NCI-H748 treated with DMSO at 0.1 percent for 48 hours (cell line): ENCODE measurements at places on chromosomes 11 and 22.

DNA sequence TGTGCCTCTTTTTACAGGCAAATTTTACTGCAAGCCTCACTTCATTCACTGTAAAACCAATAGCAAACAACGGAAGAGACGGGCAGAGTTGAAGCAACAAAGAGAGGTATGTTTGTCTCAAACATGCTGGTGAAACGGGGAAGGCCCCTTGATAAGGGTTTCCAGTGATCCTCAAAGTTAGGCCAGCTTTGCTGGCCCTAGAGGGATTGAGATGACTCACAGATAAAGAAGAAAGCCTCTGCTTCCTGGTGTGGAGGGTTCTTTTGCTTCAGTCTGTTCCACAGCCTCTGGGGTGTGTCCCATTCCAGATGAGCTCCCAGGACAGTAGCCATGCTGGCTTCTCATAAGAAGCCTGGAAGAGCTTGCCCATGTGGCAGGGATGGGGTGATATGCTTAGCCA, 118.9 kb upstream of the PARVA start:
- DNase-seq: no peak

- no peak for DNase-seq
These were observed 350.2 kb downstream of the LARGE1 start for GRCh38 chr22:33570110-33570509.

DNA sequence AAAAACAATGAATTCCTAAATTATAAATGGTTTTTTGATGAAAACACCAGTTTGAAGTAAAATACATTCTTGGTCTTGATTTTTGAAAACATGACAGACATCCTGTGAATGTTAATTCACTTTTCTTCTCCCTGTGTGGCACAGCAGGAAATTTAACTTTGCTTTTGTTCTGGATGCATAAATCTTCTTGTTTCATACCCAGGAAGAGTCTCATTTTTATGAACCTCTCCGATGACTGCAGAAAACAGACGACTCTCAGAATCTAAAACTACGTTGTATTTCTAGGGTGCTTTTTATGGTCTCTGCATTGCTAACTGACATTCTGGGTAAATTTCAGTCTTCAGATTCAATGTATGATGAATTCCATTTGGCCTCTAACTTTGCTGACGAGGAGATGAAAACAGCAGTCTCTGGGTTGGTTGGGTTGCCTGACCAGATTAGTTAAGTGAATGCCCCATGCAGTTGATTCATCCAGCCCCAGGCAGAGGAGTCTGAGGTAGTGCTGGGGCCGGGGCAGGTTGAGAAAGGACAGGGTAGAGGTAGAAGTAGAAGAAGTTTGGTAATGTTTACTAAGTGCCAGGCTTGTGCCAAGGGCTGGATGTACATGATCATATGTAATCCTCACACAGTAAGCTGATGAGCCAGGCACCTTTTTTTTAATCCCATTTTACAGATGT, 20.1 kb downstream of the TCP11L1 start:
- no peak for DNase-seq

DNA sequence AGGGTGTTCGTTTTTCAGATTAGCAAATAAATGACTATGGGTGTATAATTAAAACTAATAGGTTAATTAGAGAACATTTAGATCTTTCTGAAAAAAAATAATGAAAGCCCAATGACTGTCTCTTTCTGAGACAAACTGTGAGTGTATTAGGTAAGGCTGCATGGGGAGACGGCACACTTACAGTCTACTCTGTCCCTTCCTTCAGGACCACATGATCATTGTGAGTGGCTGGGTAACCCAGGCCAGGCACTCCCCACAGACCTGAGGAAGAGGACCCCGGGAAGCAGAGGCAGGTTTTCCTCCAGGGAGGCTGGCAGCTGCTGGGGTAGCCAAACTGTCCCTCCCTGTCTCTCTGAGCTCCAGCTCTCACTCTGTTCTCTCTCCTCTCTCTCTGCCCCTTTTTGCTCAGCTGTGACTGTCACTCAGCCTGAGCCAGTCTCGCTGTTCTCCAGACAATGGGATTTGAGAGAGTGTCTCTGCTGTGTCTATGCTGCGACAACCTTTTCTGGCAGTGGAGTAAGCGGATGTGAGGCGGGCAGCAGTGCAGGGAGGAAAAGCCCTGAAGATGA, 83.1 kb upstream of the NCAM1 start:
- DNase-seq: no peak

- DNase-seq: no peak
These were observed 36.1 kb downstream of the ARHGEF12 start for GRCh38 chr11:120372296-120372695.

DNA sequence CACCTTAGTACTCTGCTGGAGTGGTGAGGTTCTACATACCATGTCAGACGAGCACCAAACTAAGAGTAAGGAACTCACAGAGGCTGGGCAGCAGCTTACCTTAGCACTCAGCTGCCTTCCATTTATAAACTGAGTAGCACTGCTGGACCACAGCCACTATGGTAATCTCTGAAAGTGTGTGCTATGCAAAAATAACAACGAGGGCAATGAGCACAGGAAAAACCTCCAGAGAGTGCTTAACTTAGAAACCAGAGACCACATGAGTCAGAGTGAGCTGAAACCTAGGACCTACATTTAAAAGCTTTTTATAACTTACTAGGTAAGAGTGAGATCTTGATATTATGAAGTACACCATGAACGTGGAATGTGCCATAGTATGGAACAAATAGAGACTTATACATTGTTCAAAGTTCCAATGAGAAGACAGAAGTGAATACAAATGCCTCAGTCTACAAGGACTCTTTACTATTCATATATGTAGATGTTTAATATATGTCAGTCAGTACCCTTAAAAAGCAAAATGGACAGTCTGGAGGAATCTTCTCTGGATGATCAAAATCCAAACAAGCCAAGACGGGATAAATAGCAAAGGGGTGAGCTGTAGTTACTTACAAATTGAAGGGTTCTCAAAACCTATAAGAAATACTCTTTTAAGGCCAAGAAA, 17.2 kb upstream of the CD59 start:
- no peak for DNase-seq

GRCh38 chr11:79973721-79974617, 533.1 kb upstream of the TENM4 start:
- DNase-seq: no peak

DNA sequence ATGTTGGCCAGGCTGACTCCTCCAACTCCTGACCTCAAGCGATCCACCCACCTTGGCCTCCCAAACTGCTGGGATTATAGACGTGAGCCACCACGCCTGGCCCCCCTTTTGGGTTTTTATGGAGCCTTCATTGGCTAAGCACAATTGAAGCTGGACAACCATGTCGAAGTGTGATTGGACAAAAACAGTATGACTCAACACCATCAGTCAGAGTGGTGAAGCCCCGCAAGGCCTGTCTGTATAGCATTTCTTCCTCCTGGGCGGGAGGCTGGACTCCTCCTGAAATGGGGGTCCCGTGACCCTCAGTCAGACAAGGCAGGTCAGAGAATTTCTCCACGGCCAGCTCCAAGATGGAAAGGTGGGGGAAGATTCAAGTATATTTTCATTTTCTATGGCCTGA, 3.1 kb upstream of the PARVB start:
- no peak for DNase-seq

GRCh38 chr11:70915158-70915985, 337.0 kb downstream of the SHANK2 start:
- no peak for DNase-seq

DNA sequence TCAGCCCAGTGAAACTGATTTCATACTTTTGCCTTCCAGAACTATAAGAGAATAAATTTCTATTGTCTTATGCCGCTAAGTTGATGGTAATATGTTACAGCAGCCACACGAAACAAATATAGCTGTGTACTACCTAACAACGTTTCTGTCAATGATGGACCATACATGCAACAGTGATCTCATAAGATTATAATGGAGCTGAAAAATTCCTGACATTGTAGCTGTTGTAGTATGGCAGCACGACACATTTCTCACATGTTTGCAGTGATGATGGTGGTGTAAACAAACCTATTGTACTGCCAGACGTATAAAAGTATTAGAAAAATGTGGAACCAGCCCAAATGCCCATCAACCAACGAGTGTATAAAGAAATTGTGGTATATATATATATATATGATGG, 5.8 kb upstream of the SLC5A1 start:
- no peak for DNase-seq

DNA sequence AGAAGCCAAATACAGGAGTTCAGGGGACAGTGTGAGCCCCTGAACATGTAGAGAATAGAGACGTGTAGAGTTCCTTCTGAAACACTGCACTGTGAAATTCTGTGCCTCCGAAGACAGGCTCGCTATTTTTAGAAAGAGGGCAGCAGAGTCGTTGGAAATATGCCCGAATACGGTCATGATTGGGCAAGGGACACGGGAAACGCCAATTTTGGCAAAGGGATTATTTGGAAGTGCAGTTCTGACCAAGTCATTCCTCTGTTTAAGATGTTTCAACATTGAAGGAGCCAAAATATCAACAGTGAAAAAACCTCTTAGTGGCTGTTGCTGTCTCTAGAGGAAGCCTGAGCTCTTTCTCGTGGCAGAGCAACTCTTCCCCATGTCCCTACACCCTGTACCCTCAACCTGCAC, 9.5 kb upstream of the CBX6 start:
- no peak for DNase-seq

GRCh38 chr11:105827906-105828305, 194.1 kb downstream of the MSANTD4 start:
- DNase-seq: no peak

DNA sequence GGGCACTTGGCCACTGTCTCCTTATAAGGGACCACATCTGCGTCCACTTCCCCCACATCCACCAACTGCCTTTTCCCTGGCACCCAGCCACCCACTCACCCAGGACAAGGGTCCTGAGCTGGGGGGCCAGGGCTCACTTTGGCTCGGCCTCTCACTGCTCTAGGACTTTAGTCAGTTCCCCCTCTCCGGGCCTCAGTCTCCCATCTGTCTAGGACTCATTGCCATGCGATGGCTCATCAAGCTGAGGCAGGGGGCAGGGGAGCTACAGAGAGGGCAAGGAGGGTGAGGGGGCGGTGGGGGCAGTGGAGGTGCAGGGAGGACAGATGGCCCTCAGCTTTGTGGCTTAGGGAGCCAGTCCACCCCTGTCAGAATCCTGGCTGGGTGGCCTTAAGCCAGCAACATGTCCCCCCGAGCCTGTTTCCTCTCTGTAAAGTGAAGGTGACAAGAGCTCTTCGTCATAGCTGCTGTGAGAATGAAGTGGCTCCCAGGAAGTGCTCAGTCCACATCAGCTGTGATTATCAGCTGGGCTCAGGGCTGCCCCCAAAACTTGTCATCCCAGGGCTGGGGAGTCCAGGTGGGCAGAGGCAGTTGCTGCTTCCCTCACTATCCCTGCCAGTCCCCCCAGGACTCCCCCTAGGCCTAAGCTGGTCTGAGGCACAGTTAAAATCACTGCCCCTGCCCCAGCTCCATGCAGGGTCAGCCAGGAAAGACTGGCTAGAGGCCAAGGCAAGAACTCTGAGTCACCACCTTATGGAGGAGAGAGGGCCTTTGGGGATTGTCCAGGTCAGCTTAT, 14.9 kb downstream of the RAC2 start:
- DNase-seq: no peak

DNA sequence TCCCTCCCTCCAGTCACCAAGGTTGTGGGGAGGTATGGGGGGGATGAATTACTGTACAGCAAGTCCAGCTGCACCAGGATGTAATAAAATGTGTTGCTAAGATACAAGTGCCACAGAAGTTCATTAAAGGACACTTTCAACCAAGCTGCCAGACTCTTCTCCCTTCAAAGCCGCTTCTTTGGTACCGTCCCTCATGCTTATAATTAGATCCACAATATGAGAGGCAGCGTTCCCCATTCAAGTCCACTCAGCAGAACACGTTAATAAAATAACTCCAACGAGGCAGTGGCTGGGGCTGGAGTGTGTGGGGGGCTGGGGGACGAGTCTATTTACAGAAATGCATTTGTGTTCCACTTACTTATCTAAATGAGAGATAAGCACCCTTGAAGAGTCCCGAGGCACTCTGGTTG, 14.7 kb downstream of the PHF21B start:
- DNase-seq: peak; percentile 16

- DNase-seq: no peak
These were observed 3.5 kb downstream of the FIBIN start for GRCh38 chr11:26997378-26997777.

GRCh38 chr11:43681401-43681942, 934 bp downstream of the HSD17B12 start:
- peak; percentile 28 for DNase-seq
